ENCODE measurements at places on chromosomes 3 and 15.

GRCh38 chr15:32918547-32918946 is 200.7 kb downstream of the GREM1 start:
- DNase-seq: no peak

GRCh38 chr3:46845397-46845859 is 17.8 kb downstream of the MYL3 start:
- peak; percentile 39 for DNase-seq

DNA sequence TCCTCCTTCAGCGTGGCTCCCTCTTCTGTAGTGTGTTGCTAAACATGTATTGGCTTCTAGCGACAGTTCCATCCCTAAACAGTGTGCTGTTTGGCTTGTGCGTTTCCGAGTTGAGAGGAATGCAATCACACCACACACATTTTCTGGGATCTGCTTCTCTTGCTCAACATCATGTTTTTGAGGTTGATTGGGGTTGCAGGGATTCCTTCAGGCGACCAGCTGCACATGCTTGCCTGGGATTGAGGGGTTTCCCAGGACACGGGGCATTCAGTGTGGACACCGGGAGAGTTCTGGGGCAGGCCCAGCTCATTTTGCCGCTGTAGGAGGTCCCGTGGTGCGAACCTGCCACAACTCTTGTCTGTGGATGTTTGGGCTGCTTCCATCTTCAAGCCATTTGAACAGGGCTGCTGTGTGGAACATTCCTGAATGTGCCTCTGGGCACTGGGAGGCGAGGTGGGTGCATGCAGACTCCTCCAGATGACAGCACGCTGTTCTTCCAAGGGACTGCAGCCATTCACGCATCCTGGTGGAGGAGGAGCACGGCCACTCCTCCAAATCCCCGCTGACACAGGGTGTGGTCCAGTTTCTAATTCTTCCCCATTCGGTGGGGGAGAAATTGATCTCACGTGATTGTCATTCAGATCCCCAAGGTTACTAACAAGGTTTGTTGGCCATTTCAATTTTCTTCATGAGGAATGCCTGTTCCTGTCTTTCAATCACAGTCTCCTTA is 82.8 kb downstream of the PLXNA1 start:
- DNase-seq: no peak

DNA sequence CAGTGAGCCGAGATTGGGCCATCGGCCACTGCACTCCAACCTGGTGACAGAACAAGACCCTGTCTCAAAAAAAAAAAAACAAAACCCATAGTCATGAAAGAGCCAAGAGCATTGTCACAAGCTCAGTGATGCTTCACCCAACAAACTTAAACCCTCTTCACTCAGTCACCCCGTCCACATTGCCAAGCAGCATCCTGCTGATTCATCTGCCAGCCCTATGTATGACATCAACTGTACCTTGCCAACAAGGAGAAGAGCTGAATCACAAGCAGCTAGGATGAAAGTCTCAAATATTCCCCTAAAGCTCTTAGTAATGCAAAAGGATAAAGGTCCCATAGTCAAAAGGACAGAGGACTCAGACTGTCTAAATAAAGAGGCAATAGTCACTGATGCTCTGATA is 90.0 kb downstream of the ANO10 start:
- no peak for DNase-seq

- peak; percentile 37 for DNase-seq
These were observed 120.7 kb downstream of the VGLL4 start for GRCh38 chr3:11522953-11523571.

DNA sequence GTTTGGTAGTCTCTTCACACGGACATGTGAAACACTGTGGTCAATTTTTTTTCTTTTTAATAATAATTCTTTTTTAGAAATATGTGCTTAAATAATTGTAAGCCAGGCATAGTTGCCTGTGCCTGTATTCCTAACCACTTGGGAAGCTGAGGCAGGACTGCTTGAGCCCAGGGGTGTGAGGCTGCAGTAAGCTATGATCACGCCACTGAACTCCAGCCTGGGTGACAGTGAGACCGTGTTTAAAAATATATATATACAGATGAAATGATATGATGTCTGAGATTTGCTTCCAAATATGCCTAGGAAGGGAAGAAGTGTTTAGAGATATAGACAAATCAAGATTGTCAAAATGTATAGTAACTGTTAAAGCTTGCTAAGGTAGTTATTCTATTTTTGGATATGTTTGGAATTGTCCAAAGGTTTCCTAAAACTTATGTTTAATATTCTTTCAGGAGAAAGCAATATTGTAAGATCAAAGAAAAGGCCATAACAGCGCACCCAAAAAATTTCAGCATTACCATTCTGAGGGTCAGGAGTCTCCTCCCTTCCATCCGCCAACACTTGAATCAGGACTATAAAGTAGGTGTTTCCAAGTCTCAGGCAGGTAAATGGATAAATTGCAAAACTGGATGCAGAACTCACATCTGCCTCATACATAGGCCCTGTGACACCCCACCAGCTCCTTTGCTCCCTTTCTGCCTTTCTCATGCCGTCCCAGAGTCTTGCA is 532 bp upstream of the SELENOT start:
- no peak for DNase-seq

DNA sequence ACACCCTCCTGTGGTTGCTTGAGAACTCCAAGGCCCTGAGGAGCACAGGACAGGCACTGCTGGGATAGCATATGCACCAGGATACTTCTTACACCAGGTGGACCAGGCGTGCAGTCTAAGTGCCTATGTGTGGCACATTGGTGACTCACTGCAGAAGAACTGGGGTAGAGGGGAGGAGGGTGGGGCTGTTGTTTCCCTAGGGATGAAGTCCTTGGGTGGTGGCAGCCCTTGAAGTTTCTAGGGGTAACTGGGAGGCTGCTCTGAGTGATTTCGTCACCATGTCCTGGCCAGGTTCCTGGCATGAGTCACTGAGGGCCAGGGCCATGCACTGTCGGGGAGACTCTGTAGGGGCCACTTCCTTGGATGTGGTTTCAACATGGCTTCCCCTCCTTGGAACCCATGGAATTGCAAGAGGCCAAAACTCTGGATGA is 15.9 kb downstream of the MYZAP start:
- DNase-seq: no peak

DNA sequence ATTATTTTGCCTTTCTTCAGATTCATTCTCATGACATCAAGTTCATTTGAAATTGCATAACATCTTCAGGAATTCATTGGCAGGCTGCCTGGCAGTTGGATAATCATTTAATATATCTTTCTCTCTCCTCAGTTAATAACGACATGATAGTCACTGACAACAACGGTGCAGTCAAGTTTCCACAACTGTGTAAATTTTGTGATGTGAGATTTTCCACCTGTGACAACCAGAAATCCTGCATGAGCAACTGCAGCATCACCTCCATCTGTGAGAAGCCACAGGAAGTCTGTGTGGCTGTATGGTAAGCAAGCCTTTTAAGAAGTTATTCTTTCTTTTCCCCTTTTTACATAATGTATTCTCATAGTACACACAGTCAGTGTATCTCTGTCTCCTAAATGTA is 38.2 kb downstream of the TGFBR2 start:
- no peak for DNase-seq

DNA sequence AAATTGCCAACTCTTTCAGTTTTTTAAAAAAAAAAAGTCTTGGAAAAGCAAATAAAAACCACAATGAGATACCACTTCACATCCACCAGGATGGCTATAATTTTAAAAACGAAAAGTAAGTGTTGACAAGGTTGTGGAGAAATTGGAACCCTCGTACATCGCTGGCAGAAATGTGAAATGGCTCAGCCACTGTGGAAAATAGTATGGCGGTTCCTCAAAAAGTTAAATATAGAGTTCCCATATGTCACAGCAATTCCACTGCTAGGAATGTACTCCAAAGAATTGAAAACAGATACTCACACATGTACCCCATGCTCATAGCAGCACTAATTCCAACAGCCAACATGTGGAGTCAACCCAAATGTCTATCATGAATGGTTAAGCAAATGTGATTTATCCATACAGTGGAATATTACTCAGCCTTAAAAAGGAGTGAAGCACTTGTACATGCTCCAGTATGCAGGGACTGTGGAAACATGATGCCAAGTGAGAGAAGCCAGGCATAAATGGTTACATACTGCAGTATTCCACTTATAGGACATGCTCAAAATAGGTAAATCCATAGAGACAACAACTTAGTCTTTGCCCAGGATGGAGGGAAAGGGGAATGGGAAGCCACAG is 73.8 kb upstream of the PCSK6 start:
- no peak for DNase-seq

DNA sequence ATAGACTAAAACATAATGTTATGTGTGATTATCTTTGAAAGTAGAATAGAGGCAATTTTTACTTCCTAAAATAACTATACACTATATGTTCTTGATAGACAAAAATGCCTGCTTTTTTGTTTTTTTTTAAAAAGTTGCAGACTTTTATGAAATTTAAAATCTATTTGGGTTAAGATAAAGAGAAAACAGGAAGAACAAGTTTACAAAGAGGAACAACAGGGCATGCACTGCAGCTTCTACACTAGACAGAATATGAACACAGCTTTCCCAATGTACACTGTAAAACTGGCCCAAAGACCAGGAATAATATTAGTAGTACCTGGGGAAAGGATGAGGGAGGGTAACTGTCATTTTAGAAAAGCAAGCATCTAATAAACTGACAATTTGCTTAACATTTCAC is 53.7 kb downstream of the NR1I2 start:
- no peak for DNase-seq

GRCh38 chr15:90970274-90970673 is 15.6 kb downstream of the RCCD1 start:
- no peak for DNase-seq

GRCh38 chr3:58998476-58999117 is 51.2 kb downstream of the CFAP20DC start:
- DNase-seq: peak; percentile 8

- peak; percentile 81 for DNase-seq
These were observed at the start of gene TMEM108 for GRCh38 chr3:133038089-133038730. Gene TMEM108 (plus strand): TSS chr3:133038391.

GRCh38 chr3:134104031-134104430 is 74.3 kb upstream of the SLCO2A1 start:
- no peak for DNase-seq

DNA sequence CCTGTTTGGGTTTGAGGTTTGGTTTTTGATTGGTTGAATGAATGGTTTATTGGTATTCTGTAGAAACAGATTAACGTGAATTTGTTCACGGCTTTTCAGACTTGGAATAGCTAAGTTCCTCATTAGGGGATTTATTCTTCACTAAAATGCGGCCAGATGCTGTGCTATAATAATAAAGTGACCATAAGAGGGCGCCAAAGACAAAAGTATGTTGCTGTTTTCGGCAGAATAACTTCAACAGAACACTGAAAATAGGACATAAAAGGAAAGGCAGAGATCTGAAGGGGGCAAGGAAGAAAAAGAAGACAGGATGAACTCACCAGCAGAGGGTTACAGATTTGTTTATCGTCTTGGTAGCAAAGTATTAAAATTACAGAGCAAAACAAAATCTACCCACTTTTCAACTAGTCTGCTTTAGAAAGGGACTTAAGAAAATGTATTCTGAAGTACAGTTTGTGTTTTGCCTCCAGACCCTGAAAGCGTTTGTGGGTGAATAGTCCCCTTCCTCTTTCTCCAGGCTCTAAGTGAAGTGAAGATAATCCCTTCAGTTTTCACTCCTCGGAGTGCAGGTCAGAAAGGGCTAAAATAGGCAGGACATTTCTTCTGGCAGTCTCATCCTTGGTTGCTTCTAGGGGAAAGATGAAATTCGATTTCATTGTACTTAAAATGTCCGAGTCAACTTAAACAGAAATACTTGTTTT is 147.6 kb downstream of the IL20RB start:
- peak; percentile 49 for DNase-seq

GRCh38 chr15:38658431-38658830 is 93.8 kb upstream of the RASGRP1 start:
- DNase-seq: no peak

- DNase-seq: no peak
These were observed 52.1 kb downstream of the TFG start for GRCh38 chr3:100761211-100761942.

DNA sequence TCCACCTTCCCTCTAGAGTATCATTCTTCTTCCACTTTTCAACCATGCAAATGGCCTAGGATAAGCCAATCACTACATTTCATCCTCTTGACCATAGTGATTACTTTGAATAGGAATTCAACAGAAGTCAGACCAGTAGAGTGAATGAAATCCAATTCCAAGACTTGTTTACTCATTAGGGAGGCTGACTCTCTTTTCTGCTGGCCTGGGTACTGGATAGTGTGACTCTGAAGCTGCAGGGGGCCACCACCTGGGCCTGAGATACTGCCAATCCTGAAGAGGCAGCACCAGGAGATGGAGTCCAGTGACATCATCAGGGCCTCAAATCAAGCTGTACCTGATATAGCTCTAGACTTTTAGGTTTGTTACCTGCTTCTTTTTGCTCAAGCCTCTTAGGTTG is 7.0 kb upstream of the FSTL1 start:
- DNase-seq: no peak

GRCh38 chr3:125128861-125129501 is 73.2 kb upstream of the HEG1 start:
- DNase-seq: peak; percentile 43

GRCh38 chr3:105791919-105792786 is 76.7 kb downstream of the CBLB start:
- DNase-seq: no peak

GRCh38 chr3:122612696-122613095 is 35.2 kb downstream of the PARP15 start:
- DNase-seq: no peak

DNA sequence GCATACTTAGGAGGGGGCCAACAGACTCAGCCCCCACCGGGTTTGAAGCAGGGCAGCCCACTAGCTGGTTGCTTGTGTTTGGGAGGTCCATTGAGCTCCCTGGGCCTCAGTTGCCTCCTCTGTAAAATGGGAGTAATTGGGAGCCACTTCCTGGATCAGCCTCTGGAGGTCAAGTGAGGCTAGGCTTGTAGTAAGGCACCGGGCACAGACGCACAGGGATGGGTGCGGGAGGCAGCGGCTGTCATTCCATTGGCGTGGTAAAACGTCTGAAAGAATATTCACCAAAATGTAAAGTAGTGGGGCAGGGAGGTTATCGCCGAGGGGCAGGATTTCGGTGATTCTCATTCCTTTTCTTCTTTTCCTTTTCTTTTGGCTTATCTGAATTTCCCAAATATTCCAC is 64.6 kb downstream of the TLE3 start:
- DNase-seq: no peak

- DNase-seq: no peak
These were observed 348.4 kb downstream of the EPHB1 start for GRCh38 chr3:135143474-135143873.

- DNase-seq: no peak
These were observed 67.1 kb downstream of the MRPL46 start for GRCh38 chr15:88400084-88400483.
